Cortex of kidney (tissue), 1 donor: ENCODE measurements at places on chromosomes 7 and 10.

DNA sequence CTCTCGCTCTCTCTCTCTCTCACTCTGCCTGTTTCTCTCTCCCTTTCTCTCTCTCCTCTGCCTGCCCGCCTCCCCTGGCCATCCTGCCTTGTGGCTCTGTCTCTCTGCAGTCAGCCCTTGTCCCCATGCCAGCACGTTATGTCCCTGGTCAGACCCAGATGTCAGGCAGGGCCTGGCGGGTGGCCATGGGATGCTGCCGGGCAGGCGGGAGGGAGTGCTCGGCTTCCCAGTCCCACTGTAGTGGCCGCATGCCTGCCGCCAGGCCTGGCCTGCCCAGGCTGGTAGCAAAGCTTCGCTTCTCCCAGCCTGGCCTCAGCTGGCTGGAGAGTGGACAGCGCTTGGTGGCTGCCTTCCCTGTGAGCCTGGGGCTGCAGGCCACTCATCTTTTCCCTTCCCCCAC, 121.5 kb upstream of the ZNF716 start:
- DNase-seq, result no peak

DNA sequence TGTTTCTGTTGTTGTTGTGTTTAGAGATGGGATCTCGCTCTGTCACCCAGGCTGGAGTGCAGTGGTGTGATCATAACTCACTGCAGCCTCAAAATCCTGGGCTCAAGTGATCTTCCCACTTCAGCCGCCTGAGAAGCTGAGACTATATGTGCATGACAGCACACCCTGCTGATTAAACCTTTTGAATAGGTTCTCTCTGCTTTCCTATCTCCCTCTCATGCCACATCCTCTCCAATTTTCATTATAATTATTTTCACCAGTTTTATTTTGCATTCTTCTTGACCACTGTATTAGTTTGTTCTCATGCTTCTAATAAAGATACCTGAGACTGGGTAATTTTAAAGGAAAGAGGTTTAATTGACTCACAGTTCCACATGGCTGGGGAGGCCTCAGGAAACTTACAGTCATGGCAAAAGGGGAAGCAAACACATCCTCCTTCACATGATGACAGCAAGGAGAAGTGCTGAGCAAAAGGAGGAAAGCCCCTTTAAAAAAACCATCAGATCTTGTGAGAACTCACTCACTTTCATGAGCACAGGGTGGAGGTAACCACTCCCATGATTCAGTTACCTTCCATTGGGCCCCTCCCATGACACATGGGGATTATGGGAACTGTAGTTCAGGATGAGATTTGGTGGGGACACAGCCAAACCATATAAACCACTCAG, 12.9 kb downstream of the AGK start:
- no peak for DNase-seq

DNA sequence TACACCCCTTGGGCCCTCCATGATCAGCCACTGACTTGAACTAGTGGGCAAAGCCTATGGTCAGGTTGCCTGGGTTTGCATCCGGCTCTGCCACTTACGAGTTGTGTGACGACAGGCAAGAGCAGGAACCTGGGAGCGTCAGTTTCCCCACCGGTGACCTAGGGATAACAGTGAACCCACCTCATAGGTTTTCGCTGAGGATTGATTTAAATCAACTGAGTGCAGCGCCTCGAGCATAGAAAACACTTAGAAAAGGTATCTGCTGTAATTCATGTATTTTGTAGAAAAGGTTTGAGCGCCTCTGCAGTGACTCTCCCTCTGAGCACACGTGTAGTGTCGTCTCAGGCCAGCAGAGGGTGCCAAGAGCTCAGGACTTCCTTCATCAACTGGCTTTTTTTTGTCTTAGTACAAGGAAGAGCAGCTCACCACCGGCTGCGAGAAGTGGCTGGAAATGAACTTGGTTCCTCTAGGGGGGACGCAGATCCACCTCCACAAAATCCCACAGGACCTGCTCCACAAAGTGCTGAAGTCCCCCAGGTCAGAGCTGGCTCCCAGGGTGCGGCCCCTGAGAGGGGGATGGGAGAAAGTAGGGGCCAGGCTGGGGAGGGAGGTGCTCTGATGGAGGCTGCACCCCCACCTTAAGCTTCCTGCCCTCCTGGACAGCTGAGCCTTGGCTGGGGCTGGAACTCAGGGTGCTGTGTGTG, 27.7 kb downstream of the BTBD16 start:
- DNase-seq, result no peak

DNA sequence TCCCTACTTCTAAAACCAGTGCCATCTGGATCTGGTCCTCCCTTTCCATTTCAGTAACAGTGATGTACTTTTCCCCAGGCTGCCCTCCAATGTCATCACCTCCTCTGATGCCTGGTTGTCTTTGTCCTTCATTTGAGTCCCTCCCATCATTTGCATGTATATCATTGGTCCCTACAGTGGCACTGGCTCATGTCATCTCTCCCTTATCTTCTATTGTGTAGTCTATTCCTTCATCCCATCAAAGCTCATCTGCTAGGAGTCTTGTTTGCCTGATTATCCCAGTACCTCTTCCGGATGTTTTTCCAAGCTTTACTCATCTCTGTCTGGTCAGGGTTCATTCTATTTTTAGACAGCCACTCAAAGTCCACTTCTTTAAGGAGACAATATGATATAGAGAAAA, 292.9 kb upstream of the BMPER start:
- DNase-seq, result no peak

DNA sequence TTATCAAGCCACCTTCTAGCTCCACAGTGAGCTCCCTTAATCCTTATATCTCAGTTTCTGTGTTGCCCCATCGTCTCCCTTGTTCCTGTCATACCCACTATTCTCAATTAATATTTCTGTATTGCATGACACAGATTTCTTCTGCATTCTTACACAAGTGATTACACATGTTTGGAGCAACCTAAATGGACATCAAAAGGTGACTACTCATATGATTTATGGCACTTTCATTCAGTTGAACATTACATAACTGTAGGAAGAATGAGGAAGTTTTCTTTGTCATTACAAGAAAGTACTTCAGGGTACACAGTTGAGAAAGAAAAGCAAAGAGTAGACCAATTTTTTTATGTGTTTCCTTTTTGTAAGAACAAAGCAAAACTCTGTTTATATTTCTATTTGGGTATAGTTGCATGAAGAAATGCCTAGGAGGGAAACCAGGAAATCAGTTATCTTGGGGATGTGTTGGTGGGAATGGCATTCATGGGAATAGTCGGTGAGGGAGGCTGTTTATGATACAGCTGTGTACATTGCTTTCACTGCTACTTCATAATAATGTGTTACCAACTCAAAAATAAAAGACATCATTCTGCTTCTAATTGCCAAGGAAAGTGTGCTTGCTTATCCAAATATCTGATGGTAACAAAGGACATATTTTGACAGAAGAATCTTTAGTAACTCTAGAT, 23.6 kb upstream of the PRSS37 start:
- DNase-seq, result no peak

DNA sequence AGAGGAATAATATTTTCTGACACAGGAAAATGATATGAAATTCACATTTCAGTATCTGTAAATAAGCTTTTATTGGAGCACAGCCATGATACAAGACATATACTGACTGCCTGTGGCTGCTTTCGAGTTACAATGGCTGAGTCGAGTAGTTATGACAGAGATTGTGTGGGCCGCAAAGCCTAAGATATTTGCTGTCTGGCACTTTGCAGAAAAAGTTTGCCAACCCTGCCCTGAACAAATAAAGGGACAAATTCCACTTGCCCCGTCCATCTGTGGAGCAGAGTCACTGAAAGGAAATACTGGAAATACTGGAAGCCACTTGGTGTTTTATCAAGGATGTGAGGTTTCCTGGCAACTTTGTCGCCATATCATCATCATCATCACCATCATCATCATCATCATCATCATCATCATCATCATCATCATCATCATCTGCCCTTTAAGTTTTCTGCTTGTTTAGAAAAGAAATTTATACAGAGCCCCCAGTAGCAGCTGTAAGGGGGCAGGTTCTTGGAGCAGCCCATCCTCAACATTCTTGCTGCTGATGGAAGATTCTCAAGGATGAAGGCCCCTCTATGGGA, 85.8 kb downstream of the TCF7L2 start:
- no peak for DNase-seq

DNA sequence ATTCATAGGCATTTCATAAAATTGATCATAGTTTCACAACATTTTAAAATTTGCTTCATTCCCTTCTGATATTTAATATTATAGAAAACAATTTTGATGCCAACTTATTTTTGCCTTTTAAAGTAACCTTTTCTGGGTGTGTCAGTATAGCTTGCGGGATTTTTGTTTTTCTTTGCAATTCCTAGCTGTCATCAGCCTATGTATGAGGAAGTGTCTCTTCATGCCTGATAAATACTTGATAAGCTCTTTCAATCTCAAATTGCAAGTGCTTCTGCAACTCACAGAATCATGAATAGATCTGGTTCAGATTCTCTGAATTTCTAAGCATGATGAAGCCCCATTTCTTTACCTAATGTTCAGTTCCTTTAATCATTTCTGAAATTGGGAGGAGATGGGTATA, 28.0 kb upstream of the ARHGAP21 start:
- no peak for DNase-seq

DNA sequence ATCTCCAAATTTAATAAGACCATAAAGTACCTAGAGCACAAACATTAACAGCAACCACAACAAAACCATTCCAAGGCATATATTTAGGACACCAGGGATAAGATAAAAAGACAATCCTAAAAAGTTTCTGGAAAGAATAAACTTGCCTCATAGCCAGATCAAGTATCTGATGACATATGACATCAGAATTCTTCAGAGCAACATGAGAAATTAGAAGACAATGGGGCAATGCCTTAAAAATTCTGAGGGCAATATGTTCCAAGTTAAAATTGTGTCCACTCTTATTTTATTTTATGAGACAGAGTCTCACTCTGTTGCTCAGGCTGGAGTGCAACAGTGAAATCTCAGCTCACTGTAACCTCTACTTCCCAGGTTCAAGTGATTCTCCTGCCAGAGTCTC, 2.8 kb downstream of the EFCAB10 start:
- DNase-seq, result no peak

GRCh38 chr7:124590814-124591213, 174.8 kb downstream of the GPR37 start:
- no peak for DNase-seq

DNA sequence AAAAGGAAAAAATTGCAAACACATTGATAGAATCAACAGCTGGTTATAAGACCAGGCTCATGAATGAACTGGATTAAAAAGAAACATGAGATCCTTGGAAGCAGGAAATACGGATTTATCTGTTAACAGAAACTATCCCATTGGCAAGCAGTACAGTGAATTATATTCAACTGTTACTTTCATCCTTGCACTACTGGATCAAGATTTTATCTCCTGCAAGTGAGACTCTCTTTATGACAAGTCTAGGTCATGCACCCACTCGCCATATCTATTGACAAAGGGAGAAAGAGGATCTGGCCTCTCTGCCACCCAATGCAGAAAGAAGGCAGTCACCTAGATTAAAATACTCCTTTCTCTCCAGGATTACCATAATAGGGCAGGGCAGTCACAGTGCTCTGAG, 41.4 kb downstream of the CSTF2T start:
- DNase-seq, result no peak

DNA sequence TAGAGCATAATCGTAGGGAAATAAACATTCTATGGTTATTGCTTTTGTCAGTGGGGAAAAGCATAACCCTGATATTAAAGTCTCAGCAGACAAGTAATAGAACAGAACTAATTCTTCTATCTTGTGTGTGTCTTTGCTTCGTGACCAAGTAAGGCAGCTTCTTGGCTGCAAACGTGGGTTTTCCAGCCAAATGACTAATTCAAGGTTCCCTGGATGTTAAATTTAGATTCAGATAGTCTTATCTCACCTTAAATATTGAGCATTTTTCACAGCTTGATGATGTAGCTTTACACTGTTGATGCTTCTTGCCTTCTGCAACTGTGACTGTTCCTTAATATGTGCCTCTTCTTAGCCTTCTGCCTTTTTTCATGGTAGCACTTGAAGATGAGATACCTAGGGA, 113.0 kb downstream of the EXOC4 start:
- DNase-seq, result no peak

DNA sequence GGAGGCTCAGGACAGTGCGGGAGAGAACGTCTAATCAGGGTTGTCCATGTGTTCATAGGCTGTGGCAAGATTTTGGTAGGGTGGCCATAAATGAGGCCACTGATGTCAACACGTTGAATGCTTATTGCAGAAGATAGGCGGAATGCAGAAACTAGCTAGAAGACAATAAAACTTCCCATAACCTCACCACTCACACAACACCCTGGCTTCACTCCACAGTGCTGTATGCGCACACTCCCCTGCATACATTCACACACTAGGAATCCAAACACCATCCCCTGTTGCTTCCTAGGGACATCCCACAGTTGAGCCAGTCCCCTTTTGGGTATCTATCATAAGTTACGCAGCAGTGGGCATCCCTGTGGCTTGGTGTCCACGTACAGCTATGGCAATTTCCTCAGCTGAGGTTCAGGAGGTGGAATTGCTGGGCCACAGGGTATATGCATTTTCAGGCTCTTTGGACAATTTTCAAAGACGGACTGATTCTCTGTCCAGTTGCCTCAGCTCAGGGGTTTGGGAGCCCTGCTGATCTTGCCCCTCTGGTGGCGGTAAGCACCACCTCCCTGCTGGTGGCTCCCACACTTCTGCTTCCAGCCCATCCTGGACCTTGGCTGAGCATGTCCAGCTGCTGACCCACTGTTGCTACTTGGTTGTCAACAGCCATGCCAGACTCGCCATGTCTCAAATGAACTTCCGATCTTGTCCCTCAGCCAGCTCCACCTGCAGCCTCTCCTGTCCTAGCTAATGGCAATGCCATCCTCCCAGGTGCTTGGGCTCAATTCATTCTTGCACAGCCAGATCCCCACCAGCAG, 36.4 kb downstream of the CDH23 start:
- DNase-seq, result no peak

DNA sequence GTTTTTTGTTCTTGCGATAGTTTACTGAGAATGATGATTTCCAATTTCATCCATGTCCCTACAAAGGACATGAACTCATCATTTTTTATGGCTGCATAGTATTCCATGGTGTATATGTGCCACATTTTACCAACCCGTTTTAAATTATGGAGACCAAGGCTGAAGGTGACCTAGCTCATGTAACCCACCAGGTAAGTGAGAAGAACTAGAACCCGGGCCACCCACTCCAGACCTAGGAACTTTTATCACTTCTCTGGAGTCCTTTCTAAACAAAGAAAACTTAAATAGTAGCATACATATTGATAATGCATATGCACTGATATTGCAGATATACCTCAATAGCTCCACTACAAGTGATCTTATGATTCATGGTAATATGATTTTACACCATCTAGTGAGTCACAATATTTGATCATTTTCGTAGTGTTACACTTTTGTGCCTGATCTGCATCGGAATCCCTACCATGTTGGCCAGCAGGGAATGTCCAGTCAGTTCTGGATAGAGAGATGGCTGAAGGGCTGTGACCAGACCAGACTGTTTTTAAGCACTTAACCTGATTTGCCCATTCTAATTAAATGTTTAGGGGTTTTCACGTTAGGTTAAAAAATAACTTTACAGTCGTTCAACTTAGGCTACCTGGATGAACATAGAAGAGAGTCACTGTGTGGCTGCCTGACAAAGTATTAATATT, 15.2 kb downstream of the CUZD1 start:
- no peak for DNase-seq

- no peak for DNase-seq
Observed at GRCh38 chr10:80025281-80025680, 53.2 kb upstream of the TMEM254 start.
